Naive B cell (primary cell): ENCODE measurements at places on chromosomes 1 and 21. TPM values are rescaled to one million over a fixed set of nuclear protein-coding genes. Genes with fewer than 3 reads are reported as not detected.

ELAVL4 gene
- not detected for polyA plus RNA-seq

SLC45A1 gene
- polyA plus RNA-seq = not detected

- H3K27ac ChIP-seq = no peak overlapping the region
- peaks cover 40% of the 10 kb centered on the region for H3K27me3 ChIP-seq
- peaks cover 8% of the 10 kb centered on the region for H3K4me1 ChIP-seq
- H3K4me3 ChIP-seq = no peak overlapping the region
- no peaks in the 10 kb centered on the region for H3K36me3 ChIP-seq
These were observed 1.0 kb downstream of the KCNK1 start for GRCh38 chr1:233614743-233615521.

DNA sequence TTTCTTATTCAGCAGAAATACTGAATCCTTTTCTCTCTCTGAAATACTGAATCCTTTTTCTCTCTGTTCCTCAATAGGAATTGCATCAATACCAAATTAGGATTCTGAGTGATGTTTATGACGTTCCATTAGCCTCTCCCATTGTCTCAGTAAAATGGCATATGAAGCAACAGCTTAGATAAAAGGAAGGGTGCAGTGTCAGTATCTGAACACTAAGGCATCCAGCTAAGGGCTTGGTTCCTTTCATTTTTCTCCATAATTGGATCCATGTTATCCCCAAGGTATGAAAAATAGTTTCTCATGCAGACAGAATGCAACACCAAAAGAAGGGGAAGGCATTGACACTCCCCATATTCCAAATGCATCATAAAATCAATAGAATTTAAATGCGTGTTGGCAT lies 61.5 kb upstream of the RAVER2 start:
- H3K4me1 ChIP-seq = no peaks in the 10 kb centered on the region
- H3K4me3 ChIP-seq = no peak overlapping the region
- H3K27ac ChIP-seq = no peak overlapping the region
- DNase-seq = no peak
- no peaks in the 10 kb centered on the region for H3K36me3 ChIP-seq

SLAMF1 gene
- polyA plus RNA-seq = 36.6 TPM

TAL1 gene
- polyA plus RNA-seq = not detected
